ENCODE measurements at places on chromosomes 2 and 18.
A peak's percentile ranks its signal among the peaks of the same experiment; 100 is the strongest.

DNA sequence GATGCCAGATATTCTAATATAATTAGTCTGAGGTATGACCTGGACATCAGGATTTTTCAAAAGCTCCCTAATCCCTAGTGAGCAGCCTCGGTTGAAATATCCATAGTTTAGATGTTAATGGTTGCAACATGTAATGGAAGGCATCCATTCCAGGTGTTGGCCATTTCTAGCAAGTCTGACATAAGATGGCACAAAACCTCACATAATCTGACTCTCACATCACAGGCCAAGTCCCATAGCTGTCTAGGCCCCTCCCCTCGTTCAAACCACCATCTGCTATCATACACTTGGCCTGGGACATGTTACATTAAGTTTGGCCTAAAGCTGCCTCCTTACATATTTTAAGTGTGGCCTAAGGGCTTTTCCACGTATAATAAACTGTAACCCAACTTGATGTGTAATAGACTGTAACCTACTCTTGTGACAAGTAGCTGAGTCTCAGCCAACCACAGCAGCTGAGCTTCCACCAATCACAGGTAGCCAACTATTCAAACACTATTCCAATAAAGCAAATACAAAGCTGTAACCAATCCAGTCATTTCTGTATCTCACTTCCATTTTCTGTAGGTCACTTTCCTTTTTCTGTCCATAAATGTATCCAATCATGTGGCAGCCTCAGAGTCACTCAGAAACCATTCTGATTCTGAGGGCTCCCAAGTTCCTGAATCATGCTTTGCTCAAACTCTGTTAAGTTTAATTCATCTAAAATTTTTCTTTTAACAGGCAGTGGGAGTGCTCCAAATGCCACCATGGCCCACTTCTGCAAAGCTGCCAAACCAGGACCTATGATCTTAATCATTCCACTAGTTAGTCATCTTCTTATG is 59.4 kb downstream of the ADD2 start:
- no peak for DNase-seq

DNA sequence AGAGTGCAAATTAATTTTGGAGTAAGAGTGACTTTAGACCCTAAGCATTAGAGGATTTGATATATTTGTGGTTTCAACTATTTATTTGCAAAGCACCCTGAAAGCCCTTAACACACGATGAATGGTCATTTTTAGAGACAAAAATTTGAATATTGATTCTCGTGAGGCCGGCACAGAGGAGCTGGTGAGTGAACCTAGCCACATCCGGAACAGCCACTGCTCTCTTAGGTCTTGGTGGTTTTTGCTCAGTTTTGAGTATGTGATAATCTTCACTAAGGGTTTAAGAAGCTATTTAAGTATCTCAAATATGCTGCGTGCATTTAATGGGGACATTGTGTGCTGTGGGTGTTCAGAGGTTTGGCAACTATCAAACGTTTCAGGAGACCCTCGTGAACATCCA is 204.8 kb downstream of the TSN start:
- no peak for DNase-seq

GRCh38 chr2:231480781-231481180 is 16.5 kb upstream of the NCL start:
- DNase-seq, result no peak

DNA sequence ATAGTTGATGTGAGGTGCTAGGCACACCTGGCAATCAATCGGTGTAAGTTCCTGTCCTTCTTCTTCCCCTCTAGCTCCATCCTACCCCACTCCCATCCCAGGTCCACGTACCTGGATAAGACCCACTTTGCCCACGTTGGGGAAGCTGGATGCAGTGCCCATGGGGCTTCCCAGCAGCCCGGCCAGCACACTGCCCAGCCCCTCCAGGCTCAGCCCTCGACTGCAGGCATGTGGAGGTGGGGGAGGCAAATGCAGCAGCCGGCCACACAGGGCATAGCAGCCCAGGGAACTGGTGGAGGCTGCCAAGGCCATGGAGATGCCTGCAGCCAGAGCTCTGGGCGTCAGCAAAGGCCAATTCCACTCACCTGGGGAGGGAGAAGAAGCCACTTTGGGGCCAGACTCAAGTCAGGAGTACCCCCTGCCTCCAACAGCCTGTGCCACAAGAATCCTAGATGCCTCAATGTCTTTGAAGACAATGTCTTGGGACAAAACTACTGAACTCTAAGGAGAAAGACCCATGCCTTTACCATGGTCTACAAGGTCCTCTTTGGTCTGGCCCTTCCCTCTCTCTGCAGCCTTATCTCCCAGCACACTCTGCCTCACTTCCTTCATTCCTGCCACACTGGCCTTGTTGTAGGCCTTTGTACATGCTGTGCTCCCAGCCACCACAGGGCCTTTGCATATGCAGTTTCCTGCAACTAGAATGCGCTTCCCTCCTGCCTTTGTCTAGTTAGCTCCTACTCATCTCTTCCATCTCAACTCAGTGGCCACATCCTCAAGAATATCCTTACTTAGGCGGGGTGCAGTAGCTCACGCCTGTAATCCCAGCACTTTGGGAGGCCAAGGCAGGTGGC is 4.5 kb downstream of the SLC23A3 start:
- no peak for DNase-seq

GRCh38 chr2:195363496-195363895 is 293.5 kb upstream of the SLC39A10 start:
- no peak for DNase-seq

DNA sequence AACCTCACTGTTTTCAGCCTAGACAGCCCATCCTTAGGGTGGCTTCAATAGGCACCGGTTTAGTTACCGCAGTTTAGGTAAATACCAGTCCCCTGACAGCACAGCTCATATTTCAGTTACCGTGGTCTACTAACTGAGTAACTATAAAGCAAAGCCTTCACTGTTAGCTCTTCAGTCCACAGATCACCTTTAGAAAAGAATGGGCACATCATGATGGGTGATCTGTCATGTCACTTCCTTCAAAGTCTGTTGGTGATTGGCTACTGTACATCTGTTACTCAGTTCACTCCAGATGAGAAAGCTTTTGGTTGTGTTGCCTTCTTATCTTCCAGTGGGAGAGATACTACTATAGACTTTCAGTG is 21.0 kb downstream of the SLC20A1 start:
- DNase-seq, result no peak

- DNase-seq, result no peak
Measured at GRCh38 chr2:9772035-9772998, 71.0 kb upstream of the TAF1B start.

DNA sequence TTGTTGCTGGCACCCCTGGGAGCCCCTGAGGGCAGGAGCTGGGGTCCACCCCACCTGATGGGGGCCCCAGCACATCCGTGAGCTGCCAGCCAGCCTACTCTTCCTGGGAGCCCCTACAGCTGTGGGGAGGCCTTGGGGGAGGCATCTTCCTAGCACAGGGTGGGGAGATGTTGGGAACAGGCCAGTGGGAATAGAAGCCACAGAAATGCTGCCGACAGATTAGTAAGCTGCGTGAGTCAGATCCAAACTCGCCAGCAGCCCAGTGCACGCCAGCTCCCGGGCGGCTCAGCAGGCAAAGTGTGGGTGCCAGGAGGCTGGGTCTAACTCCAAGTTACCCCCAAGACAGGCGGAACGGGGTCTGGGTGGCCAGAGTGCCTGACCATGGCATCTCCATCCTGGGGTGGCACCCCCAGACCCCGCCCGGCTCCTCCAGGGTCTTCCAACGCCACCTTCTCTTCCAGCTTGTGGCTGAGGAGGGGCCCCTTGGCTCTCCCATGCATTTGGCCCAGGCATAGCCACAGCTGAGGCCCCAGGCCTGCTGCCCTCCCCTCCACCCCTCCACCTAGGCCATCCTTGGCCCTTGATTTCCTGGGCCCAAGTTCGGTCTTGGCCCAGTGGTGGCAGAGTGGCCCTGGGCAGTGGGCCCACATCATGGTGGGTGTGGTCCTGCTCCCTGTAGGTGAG is 15.3 kb downstream of the CROCC2 start:
- no peak for DNase-seq

- peak; percentile 11 for DNase-seq
Measured at GRCh38 chr2:110678457-110679336, 834 bp upstream of the BUB1 start.

DNA sequence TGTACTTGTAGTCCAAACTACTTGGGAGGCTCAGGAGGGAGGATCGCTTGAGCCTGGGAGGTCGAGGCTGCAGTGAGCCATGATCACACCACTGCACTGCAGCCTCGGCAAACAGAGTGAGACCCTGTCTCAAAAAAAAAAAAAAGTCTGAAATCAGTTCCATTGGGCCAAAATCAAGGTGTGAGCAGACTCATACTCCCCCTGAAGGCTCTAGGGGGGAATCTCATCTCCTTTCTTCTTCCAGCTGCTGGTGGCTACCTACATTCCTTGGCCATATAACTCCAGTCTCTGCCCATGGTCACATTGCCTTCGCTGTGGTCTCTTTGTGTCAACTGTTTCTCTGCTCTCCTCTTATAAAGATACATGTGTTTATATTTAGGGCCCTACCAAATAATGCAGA is 234.0 kb downstream of the LRRTM1 start:
- no peak for DNase-seq

GRCh38 chr2:212919238-212919637 is 232.2 kb downstream of the IKZF2 start:
- no peak for DNase-seq

DNA sequence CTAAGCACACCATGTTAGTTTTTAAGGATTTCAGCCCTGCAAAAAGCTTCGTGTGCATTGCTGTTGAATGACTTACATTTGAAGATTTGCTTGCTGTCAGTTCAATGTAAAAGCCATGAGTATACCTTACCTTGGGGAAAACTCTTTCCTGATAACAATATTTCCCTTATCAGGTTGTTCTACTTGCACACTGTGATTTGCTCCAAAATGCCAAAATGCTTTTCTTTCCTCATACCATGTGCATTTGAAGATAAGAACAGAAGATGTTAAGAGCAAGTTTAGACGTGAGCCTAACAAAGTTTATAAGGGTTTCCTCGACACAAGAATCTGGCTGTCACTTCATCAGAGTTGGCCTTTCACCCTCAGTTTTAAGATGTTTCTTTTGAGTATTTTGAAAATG is 57.6 kb downstream of the SCN1A start:
- no peak for DNase-seq

- DNase-seq, result no peak
Measured at GRCh38 chr2:157015015-157015575, 242.4 kb upstream of the GALNT5 start.

GRCh38 chr18:37297106-37297505 is 268.5 kb downstream of the CELF4 start:
- no peak for DNase-seq

DNA sequence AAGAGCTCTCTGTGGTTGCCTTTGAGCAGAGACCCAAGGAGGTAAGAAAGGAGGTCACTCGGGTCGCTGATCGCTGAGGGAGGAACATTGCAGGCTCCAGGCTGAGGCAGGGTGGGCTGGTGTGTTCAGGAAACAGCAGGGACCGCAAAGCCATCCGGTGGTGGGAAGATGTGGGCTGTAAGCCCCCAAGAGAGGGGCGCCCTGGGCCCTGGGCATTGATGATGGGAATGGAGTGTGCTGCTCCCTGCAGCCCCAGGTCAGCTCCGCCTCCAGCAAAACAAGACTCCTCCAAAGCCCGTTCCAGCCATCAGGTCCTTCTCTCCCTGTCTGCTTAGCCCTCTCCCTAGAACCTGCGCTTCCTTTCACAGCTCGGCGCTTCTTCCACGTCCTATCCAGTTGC is 229.7 kb downstream of the KLHL29 start:
- no peak for DNase-seq

DNA sequence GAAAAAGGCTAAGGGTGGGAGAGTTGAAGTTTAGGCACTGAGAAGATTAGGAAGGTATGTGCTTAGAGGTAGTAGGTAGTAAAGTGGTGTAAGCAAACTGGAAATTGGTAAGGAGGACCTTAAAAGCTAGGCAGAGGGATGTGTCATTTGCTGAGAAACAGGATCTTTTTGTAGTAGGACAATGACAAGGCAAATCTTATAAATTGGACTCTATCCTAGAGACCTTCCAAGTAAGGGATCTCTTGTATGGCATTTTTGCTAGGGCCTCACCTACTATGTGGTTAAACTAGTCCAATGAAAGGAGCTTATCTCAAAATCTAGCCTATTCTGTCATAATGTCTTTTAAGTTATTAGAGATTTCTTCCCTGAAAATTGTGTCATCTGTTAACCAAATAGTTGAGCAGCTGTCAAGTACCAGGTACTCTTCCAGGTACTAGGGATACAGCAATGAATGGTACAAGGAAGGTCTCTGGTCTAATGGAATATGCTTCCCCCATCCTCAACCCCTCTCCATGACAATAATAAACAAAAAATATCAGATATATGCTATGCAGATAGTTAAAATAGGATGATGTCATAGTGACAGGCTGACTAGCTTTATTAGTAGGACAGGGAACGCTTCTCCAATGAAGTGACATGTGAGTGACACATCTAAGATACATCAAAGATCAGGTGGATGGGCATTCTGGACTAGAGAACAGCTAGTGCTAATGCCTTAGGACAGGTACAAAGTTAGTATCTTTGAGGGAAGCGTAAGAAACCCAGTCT is 17.7 kb downstream of the RIOK3 start:
- no peak for DNase-seq

DNA sequence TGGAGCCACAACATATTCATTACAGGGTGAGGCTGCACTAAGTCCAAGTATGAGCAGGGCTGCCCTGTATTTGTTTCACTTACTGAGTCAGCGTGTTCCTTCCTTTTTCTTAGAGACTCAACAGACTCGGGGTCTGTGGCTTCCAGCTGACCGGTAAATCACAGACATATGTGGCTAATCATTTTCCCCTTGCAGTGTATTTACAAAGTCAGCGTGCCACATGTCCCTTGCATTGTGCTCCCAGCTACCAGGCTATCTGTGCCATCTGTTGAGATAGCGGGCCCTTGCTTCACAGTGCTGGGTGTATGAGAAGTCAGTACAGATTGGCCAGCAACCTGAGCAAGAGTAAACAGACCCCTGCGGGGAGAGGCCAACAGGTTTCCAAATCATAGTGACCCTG is 254.3 kb downstream of the LRRTM1 start:
- DNase-seq, result no peak

- DNase-seq, result no peak
Measured at GRCh38 chr2:108967757-108968156, 21.3 kb downstream of the EDAR start.

DNA sequence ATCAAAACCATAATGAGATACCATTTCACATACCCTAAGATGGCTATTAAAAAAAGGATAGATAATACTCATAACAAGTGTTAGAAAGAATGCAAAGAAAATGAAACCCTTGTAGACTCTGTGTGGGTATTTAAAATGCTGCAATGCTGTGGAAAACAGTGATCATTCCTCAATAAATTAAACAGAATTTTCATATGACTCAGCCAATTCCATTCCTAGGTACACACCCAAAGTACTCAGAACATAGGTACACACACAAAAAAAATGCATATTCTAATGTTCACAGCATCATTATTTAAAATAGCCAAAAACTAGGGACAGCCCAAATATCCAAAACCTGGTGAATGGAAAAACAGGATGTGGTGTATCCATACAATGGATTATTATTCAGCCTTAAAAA is 502.3 kb downstream of the KCNJ3 start:
- no peak for DNase-seq

Measured in stimulated activated CD8-positive, alpha-beta memory T cell treated with anti-CD3 and anti-CD28 coated beads, Interleukin-7, amount 100 ng/mL, for 1 hour (primary cell).